ENCODE measurements at places on chromosomes 1 and 21.

GRCh38 chr21:39456665-39457064 lies 4.9 kb downstream of the SH3BGR start:
- no peak for DNase-seq

DNA sequence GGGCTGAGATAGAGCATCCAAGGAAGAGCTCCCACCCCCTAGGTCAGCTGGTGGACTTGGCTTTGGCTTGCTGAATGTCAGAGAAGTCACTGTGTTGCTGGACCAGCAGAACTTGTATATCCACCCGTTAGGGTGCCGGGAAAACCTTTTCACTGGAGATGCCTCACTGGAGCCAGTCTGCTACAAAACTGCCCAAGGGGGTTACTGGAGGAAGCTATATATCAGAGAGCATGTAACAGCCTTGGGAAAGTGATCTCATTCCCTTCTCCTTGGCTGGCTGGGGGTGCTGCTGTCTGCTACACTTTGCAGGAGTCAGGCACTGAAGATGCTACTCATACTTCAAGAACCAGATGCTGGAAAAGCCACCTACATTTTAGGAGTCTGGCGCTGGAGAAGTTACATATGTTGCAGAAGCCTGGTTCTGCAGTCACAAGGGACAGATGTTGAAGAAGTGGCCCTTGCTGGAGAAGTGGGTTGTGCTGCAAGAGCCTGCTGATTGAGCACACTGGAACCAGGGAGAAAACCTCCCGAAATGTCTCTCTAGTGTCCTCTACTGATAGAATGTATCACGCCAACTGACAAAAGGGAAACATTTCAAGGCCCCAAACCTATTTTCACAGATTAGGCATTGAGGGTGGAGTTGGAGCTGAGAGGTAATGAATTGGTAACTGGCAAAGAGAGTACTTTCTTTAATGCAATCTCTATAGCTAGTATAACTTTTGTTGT lies 250.6 kb downstream of the SPATA17 start:
- DNase-seq, result no peak

DNA sequence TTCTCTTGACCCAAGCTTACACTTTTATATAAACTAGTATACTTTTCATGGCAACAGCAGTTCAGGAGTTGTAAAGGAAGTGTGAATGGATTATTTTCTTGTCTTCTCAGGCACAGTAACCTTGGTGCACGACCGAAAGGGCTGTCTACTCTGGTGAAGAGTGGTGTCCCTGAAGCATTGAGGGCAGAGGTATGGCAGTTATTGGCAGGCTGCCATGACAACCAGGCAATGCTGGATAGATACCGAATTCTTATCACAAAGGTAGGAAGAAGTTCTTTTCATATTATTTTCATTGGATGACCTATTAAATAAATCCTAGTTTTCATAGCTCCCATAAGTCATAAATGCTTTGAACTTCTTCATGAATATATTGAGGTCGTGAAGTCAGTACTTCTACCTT lies 53.9 kb upstream of the GPR52 start:
- no peak for DNase-seq

DNA sequence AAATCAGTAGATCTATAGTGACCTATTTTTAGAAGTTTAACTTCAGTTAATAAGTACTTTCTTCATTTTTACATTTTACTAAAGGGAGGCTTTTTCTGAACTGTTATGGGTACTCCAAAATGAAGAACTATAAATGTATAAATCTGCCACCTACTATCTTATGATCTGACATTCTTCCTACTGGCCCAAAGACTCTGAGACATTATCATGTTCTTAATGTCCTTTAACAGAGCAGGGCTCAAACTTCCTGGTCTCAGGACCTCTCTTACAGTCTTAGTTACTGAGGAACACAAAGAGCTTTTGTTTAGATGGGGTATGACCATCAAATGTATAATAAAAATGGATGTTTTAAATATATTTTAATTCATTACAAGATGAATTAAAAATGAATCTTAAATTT lies 8.9 kb downstream of the TRIM33 start:
- DNase-seq, result no peak

- DNase-seq, result no peak
These were observed 56.7 kb upstream of the PUM1 start for GRCh38 chr1:31122101-31122735.
